Esophagus squamous epithelium (tissue), 5 donors: ENCODE measurements at places on chromosomes 5 and 9.

- H3K27me3 ChIP-seq = no peaks in the 10 kb centered on the region
- no peaks in the 10 kb centered on the region for H3K4me1 ChIP-seq
- DNase-seq = no peak
- no peak overlapping the region for H3K27ac ChIP-seq
- H3K36me3 ChIP-seq = no peaks in the 10 kb centered on the region
- H3K4me3 ChIP-seq = no peak overlapping the region
These were observed 21.0 kb downstream of the TIMD4 start for GRCh38 chr5:156942064-156942463.

DNA sequence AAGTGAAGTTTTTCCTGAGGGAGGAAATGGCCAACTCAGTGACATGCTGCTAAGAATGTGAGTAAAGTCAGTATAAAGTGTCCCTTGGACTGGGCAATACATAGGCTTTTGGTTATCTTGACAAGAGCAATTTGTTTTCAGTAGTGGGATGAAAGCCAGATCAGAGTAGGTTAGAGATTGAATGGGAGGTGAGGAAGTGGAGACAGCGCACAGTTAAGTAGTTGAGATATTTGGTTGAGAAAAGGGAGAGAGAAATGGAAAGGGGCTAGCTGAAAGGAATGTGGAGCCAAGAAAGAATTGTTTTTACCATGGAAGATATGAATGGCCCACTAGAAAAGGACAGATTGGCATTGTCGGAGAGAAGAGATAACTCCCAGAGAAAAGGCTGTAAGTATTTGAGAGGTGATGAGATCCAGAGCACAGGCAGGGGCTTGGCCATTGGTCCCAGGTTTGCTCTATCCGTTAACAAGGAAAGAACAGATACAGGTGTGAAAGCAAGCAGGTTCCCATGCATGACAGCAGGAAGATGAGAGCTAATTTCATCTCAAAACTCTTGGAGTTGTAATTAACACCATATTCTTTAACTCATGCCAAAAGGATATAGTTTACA lies 392.0 kb downstream of the NR2F1-AS1 start:
- H3K4me1 ChIP-seq = no peaks in the 10 kb centered on the region
- H3K27me3 ChIP-seq = no peaks in the 10 kb centered on the region
- H3K36me3 ChIP-seq = no peaks in the 10 kb centered on the region
- H3K4me3 ChIP-seq = no peak overlapping the region
- H3K27ac ChIP-seq = no peak overlapping the region

- no peak for DNase-seq
- no peaks in the 10 kb centered on the region for H3K36me3 ChIP-seq
These were observed 213.0 kb downstream of the SMARCA2 start for GRCh38 chr9:2228132-2228531.

- no peaks in the 10 kb centered on the region for H3K4me1 ChIP-seq
- no peak overlapping the region for H3K4me3 ChIP-seq
- H3K36me3 ChIP-seq = no peaks in the 10 kb centered on the region
- H3K27me3 ChIP-seq = no peaks in the 10 kb centered on the region
These were observed 31.7 kb downstream of the MTX3 start for GRCh38 chr5:79959407-79959806.

DNA sequence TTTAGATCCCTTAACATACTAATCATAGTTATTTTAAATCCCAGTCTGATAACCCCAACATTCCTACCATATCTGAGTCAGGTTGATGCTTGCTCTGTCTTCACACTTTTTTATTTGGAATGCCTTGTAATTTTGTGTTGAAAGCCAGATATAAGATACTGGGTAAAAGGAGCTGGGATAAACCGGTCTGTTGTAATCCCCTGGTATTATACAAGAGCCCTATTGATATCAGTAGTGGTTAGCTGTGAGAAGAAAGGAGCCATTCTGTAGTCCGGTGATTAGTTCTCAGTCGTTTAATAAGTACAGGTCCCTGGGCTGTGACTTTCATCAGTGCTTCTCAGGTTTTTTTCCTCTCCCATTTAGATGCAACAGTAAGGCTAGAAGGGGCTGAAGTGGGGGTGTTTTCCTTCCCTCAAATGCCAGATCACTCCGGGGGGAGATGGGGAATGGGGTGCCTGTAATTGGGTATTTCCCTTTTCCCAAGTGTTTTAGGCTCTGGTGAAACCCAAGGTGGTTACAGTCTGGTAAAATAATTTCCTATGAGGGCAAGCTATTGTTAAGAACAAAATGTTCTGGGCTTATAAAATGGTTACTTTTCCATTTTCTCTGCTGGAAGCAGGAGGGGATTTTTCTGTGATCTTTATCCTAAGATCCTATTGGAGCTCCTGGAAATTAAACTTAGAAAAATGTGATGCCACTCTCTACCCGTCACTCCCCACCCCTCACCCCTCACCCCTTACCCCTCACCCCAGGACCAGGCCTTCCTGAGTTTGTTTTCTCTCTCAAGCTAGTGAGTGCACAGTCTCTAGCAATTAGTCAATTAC lies 72.7 kb downstream of the KCNN2 start:
- H3K27me3 ChIP-seq = no peaks in the 10 kb centered on the region
- H3K27ac ChIP-seq = no peak overlapping the region
- H3K4me3 ChIP-seq = no peak overlapping the region
- no peak for DNase-seq
- H3K36me3 ChIP-seq = no peaks in the 10 kb centered on the region

DNA sequence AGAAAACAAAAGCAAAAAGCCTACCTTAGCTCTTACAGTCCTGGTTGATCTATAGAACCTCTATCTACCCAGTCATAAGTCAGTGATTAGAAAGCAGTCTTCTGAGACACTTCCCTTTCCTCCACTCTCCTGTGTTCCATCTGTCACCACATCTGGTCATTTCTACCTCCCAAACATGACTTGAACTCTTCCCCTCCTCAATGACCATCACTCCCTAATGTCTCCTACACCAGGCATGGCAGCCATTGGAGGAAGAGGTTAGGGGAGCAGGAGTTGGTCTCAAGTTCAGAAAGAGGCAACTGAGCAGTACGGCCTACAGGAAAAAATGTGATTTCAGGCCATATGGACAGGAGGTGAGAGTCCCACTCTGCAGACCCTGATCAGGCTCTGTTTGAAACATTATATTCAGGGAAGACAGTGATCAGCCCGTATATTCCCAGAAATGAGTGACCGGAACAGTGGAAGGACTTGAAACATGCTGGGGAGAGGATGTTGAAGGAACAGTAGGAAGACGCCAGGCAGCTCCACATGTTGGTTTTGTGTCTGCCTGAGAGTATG lies 12.0 kb downstream of the ABLIM3 start:
- no peaks in the 10 kb centered on the region for H3K27me3 ChIP-seq
- no peak overlapping the region for H3K4me3 ChIP-seq
- peaks cover 4% of the 10 kb centered on the region for H3K4me1 ChIP-seq
- no peak for DNase-seq
- no peaks in the 10 kb centered on the region for H3K36me3 ChIP-seq

DNA sequence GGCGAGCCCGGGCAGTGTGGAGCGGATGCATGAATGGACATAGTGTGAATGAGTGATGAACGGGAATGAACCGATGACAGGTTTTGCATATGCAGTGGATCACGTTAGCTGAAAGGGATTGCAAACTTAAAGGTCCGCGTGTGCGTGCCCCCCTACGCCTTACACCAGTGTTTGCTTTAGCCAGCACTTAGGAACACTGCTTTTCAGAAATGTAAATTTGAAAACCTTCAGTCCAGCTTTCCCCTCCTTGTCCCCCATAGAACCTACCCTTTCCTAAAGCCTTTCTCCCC lies 692 bp downstream of the PSAT1 start:
- H3K36me3 ChIP-seq = no peaks in the 10 kb centered on the region
- H3K4me1 ChIP-seq = peaks cover 34% of the 10 kb centered on the region
- H3K27ac ChIP-seq = peak overlapping the region; percentile 86
- no peaks in the 10 kb centered on the region for H3K27me3 ChIP-seq
- no peak for DNase-seq
- H3K4me3 ChIP-seq = peak overlapping the region; percentile 64

DNA sequence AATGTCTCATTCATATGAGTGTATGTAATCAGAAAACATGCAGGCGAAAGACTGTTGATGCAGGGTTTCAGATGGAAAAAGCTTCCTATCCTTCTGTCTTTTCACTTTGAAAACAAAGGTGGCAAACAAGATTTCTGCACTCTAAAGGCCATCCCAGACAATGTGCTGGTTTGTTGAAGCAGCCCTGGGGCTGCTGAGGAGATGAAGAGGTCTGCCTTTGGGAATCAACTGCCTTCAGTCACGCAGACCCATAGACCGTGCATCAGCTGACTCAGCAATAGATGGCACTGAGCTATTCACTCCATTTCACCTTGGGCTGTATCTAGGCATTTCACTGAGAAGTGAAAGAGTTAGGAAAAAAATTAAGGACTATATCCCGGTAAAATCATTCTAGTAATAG lies 60.5 kb upstream of the C5orf46 start:
- no peaks in the 10 kb centered on the region for H3K27me3 ChIP-seq
- H3K36me3 ChIP-seq = no peaks in the 10 kb centered on the region
- H3K27ac ChIP-seq = no peak overlapping the region

DNA sequence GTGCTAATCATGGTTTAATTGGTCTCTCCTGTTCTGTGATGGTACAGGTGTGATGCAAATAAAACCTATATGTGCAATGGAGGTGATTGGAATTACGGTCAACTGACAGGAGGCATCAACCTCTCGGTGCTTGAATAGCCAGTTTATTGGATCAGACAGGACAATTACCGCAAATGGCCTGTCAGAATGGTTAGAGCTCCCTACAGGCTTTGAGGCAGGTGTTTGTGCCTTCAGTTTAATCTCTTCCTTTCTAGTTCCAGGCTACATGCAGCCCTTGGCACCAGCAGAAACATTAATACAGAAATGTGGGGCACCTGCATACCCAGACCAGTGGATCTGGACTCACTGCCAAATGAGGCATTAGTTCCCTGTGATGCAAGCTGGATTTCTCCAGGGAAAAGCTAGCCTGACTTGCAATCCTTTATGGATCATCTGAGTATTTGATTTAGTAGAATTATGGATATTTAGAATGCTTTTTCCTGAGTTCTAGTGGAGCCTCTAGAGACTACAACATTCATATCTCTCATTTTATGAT lies 128.6 kb downstream of the MAT2B start:
- no peaks in the 10 kb centered on the region for H3K4me1 ChIP-seq
- no peak overlapping the region for H3K27ac ChIP-seq
- H3K27me3 ChIP-seq = no peaks in the 10 kb centered on the region
- DNase-seq = no peak

DNA sequence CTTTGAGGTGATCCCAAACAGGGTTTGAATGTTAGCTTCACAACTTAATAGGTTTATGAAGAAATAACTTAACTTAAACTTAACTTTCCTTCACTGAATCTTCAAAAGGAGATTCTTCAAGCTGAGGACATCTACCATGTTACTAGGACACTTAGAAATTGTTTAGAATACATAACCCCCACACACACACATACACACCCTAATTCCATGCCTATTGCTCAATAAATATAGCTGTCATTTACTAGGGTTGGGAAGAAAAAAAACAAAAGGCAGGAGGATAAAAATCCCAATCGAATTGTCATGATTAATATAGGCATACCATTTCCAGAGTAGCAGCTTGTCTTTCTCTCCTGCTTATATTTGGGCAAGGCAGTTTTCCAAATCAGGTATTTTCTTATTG lies 68.3 kb downstream of the ALDH1A1 start:
- no peaks in the 10 kb centered on the region for H3K36me3 ChIP-seq
- no peaks in the 10 kb centered on the region for H3K27me3 ChIP-seq
- no peak for DNase-seq

DNA sequence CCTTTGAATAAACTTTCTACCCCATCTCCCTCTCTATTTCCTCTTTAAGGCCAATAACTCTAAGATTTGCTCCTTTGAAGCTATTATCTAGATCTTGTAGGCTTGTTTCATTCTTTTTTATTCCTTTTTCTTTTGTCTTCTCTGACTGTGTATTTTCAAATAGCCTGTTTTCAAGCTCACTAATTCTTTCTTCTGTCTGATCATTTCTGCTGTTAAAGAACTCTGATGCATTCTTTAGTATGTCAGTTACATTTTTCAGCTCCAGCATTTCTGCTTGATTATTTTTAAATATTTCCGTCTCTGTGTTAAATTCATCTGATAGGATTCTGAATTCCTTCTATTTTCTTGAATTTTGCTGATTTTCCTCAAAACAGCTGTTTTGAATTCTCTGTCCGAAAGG lies 15.3 kb upstream of the LIX1 start:
- H3K27me3 ChIP-seq = no peaks in the 10 kb centered on the region
- peaks cover 38% of the 10 kb centered on the region for H3K36me3 ChIP-seq
- no peak overlapping the region for H3K27ac ChIP-seq

GRCh38 chr5:95738834-95739233 lies 7.7 kb downstream of the RHOBTB3 start:
- H3K27me3 ChIP-seq = no peaks in the 10 kb centered on the region
- peaks cover 13% of the 10 kb centered on the region for H3K36me3 ChIP-seq
- H3K27ac ChIP-seq = no peak overlapping the region
- no peak overlapping the region for H3K4me3 ChIP-seq

GRCh38 chr5:57566914-57567313 lies 84.3 kb upstream of the ACTBL2 start:
- no peaks in the 10 kb centered on the region for H3K36me3 ChIP-seq
- no peak overlapping the region for H3K27ac ChIP-seq
- no peak overlapping the region for H3K4me3 ChIP-seq
- H3K27me3 ChIP-seq = no peaks in the 10 kb centered on the region
- DNase-seq = no peak

DNA sequence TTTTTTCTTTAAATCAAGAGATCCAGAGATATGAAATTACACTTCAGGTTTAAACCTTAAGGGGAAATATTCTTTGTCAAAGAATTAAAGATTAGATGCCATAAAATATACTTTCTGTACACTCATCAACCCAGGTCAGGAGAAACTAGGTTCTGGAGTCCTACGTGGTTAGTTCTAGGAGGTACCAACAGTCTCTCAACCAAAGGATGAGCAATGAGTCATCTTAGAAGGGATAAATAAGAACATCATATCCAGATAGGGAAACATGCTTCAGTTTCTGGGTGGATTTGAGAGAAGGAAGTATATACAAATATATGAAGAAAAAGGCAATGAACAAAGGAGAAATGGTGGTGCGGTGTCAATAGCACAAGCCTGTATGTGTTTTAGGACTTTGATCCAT lies 98.2 kb downstream of the CSNK1G3 start:
- no peaks in the 10 kb centered on the region for H3K27me3 ChIP-seq
- H3K27ac ChIP-seq = no peak overlapping the region
- no peak for DNase-seq
- H3K36me3 ChIP-seq = no peaks in the 10 kb centered on the region
- H3K4me1 ChIP-seq = no peaks in the 10 kb centered on the region
- no peak overlapping the region for H3K4me3 ChIP-seq

DNA sequence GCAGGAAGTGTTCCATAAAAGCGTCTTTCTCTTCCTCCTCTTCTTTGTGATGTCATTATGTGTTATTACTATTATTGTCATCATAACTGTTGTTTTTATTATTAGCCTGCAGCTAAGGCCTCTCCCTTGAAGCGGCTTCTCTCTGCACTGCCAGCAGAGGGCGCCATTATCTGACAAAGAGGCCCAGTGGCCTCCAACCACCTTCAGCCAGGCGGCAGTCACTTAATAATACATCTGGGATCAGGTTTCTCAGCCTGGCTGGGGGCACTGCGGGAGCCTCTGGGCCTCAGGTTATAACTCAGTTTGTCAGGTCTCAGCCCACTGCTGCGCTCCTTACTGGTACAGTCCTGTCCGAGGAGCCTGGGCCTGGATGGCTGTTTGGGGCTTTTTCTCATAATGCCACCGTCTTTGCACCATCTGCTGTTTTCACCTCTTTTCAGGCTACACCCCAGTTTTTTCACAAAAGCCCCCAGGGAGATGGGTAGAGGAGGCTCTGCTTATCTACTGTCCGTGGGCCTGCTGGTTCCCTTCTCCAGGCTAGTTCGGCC lies 281.9 kb downstream of the NSG2 start:
- H3K4me1 ChIP-seq = no peaks in the 10 kb centered on the region
- H3K27ac ChIP-seq = no peak overlapping the region
- no peaks in the 10 kb centered on the region for H3K36me3 ChIP-seq
- no peaks in the 10 kb centered on the region for H3K27me3 ChIP-seq

- DNase-seq = no peak
- H3K27ac ChIP-seq = no peak overlapping the region
- H3K36me3 ChIP-seq = no peaks in the 10 kb centered on the region
- H3K27me3 ChIP-seq = no peaks in the 10 kb centered on the region
- no peak overlapping the region for H3K4me3 ChIP-seq
These were observed 610.9 kb downstream of the RAB3C start for GRCh38 chr5:59193616-59194319.
